Mammary epithelial cell (primary cell): ENCODE measurements at places on chromosomes 1 and 21. TPM values are rescaled to one million over a fixed set of nuclear protein-coding genes. Genes with fewer than 3 reads are reported as not detected.

GRCh38 chr21:41095983-41096382 is 72.0 kb upstream of the BACE2 start:
- no peak for DNase-seq

GRCh38 chr1:90273241-90273774 is 278.4 kb downstream of the ZNF326 start:
- no peak for DNase-seq

GRCh38 chr1:27574871-27575831 is 28.8 kb downstream of the AHDC1 start:
- peak; percentile 68 for DNase-seq

- DNase-seq, result peak; percentile 83
These were observed 28.6 kb upstream of the PLEKHG5 start for GRCh38 chr1:6519935-6520671.

Gene ANKRD34A
- total RNA-seq, result 1.2 and 1.6 TPM in 2 replicates
